Testis (tissue), 5 donors: ENCODE measurements at places on chromosomes 1 and 21. TPM values are rescaled to one million over a fixed set of nuclear protein-coding genes. Genes with fewer than 3 reads are reported as not detected.

DNA sequence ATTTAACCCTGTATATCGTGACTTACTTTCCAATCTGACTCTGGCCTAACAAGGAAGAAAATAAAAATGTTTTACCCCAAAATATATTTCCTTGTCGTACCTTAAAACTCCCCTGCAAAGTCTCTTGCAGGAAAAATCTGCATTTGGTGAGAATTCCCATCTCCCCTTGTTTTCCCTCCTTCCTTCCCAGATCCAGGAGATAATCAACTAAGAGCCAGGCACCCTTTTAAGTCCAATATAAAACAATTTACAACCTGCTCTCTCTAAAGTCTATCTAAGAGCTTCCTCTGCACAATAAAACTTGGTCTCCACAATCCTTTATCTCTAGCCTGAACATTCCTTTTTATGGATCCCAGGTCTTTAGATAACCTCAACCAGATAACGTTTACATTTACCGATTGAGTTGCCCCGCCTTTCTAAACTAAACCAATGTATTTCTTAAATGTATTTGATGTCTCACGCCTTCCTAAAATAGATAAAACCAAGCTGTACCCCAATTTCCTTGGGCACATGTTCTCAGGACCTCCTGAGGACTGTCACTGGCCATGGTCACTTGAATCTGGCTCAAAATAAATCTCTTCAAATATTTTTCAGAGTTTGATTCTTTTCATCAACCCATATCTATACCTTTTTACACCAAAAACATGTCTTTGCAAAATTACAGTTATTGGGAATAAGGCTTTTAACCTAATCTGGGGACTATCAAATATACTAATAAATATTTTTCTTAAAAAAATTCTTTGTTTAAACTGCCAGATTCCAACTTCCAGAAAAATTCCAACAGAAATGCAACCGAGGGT lies 993 bp downstream of the DDX59 start:
- DNase-seq, result no peak

DNA sequence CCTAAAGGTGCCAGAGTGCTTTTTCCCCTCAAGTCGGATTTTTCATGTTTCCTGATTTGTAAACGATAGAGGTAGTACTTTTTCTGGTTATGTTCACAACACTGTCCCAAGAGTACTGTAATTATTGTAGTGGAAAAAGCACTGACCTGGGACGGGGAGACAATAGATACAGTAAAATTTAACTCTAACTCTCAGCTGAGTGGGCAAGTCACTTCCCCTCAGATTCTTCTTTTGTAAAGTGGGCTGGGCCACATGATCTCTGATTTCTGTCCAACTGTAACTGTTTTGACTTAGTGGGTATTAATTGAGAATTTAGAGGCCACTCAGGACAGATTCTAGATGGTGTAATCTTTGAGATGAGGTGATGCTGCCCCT lies 19.1 kb downstream of the MARCKSL1 start:
- DNase-seq, result no peak

- DNase-seq, result peak; percentile 43
Observed at GRCh38 chr1:38991638-38992411, 749 bp downstream of the AKIRIN1 start.

GRCh38 chr1:24830680-24831272 lies 85.5 kb downstream of the CLIC4 start:
- DNase-seq, result no peak

DNA sequence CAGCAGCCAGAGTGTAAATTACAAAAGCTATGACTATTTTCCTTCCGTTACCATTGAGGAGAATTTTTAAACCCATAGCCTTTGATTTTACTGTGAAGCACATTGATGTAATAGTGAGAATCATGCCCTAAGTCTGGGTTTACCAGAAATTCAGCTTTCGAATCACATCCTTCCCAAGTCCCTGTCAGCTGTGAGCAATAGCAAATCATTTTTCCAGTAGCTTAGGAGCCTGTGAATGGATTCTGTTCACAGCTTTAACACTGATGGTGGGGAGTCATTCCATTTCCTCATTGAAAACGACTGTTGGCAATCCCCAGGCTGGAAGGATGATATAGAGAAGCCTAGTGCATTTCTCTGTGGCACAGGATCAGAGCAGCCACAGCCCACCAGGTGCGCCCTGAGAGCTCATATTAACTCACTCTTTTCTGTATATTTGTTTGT lies 82.2 kb upstream of the C1orf105 start:
- no peak for DNase-seq

- no peak for DNase-seq
Observed at GRCh38 chr1:22750685-22751051, 40.0 kb downstream of the EPHB2 start.

PGLYRP4 gene
- not detected for total RNA-seq

- peak; percentile 85 for DNase-seq
Observed at GRCh38 chr1:44294588-44295007, 60.5 kb downstream of the ERI3 start.

DNA sequence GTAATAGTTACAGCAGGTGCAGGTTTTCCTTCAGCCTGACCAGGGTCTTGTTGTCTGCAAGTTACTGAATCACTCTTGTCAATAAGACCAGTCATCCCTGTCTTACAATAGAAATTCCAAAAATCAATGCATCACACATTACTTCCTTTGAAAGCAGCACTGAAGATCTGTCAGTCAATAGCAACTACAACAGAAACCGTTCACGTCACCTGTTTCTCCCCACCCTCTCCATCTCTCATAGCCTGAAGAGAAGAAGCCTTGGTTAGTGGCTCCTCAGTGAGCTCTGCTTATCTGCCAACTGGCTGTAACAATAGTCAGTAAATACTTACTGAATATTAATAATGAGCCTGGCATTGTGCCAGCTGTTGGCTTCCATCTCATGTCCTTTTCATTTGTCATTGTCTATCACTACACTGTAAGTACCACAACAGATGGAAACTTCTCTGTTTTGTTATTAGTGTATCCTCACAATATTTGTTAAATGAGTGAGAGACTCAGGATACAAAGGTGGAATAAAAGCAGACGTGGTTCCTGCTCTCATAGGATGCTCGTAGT lies 195.2 kb downstream of the S1PR1 start:
- no peak for DNase-seq

GRCh38 chr21:36125512-36126207 lies 9.2 kb upstream of the CBR3 start:
- peak; percentile 81 for DNase-seq
